ENCODE measurements at places on chromosomes 4 and X.
A peak's percentile ranks its signal among the peaks of the same experiment; 100 is the strongest.

GRCh38 chr4:82585690-82586435 is 24.1 kb upstream of the TMEM150C start:
- H3K4me1 ChIP-seq = peaks cover 12% of the 10 kb centered on the region
- H3K27ac ChIP-seq = no peak overlapping the region
- H3K27me3 ChIP-seq = no peaks in the 10 kb centered on the region

- H3K4me3 ChIP-seq = no peak overlapping the region
- H3K27ac ChIP-seq = no peak overlapping the region
- no peaks in the 10 kb centered on the region for H3K36me3 ChIP-seq
- no peak for DNase-seq
- H3K27me3 ChIP-seq = no peaks in the 10 kb centered on the region
These were observed 206.3 kb downstream of the CBR4 start for GRCh38 chr4:168803732-168804131.

- peak overlapping the region; percentile 79 for H3K4me3 ChIP-seq
- H3K27me3 ChIP-seq = no peaks in the 10 kb centered on the region
- peaks cover 14% of the 10 kb centered on the region for H3K4me1 ChIP-seq
- no peaks in the 10 kb centered on the region for H3K36me3 ChIP-seq
These were observed 13.2 kb downstream of the RUFY3 start for GRCh38 chr4:70734971-70735370.

DNA sequence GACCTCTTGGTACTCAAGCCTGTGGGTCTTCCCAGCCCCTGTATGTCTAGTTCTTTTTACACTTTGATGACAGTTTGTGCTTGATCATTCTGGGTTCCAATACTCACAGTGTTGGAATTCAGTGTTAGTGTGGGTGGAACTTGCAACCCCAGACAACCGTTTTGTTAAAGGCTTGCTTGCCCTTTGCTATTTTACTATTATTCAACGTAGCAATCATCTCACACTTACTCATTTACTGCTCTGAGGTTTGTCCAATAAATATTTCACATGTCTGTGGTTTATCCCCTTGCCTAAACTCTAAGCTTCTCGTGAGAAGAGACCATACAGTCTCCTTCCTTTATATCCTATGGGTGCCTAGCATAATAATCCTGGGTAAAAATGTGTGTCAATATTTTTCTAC is 15.3 kb downstream of the CCNG2 start:
- H3K4me3 ChIP-seq = no peak overlapping the region
- no peaks in the 10 kb centered on the region for H3K27me3 ChIP-seq
- no peaks in the 10 kb centered on the region for H3K4me1 ChIP-seq
- no peaks in the 10 kb centered on the region for H3K36me3 ChIP-seq
- no peak for DNase-seq
- H3K27ac ChIP-seq = no peak overlapping the region

DNA sequence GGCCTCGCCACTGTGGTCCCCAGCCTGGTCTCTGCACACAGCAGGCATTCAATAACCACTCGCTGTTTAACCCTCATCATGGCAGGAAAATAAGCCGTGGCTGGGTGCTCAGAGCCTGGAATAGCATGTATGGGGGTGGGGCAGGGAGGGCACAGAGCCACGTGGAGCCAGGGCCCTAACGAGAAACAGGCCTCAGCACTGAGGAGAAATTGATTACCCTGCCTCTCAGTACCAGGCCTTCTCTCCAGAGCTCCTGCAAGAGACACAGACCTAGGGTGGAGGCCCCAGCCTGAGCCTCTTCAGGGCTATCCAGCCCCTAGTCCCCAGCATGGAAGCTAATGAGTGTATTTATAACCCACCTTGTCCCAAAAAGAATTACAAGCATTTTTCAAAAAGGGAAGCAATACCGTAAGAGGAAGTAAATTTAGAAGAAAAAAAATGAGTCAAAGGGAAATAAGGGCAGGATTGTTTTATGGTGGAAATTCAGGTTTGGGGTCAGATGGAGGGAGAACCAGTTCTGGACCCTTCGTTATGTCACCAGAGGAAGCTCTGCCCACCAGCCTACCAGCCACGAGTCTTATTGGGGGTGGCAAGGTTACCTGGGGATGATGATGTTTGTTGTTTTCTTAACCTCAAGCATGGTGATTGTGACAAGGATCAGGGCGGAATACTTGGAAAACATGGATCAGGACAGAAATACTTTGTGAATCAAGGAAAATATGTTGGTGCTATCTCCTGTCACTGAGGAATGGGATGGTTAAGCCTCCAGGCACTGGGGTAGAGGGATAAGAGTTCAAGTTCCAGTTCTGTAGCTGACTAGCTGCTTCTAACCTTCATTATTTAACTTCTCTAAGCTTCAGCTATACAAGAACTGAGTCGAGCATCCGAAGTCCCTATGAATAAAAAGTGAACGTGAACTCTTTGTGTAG is 101.9 kb upstream of the RBPJ start:
- no peak overlapping the region for H3K4me3 ChIP-seq
- H3K36me3 ChIP-seq = no peaks in the 10 kb centered on the region
- H3K4me1 ChIP-seq = no peaks in the 10 kb centered on the region
- no peak for DNase-seq

GRCh38 chrX:133530960-133531359 is 115.7 kb upstream of the GPC4 start:
- no peaks in the 10 kb centered on the region for H3K36me3 ChIP-seq
- H3K27ac ChIP-seq = no peak overlapping the region
- H3K4me3 ChIP-seq = no peak overlapping the region

GRCh38 chrX:133771086-133771646 is 214.2 kb downstream of the GPC3 start:
- no peak overlapping the region for H3K4me3 ChIP-seq
- no peaks in the 10 kb centered on the region for H3K27me3 ChIP-seq
- DNase-seq = no peak
- no peaks in the 10 kb centered on the region for H3K4me1 ChIP-seq

Data from liver (tissue), 10 donors.